ENCODE measurements at places on chromosomes 4 and X.

DNA sequence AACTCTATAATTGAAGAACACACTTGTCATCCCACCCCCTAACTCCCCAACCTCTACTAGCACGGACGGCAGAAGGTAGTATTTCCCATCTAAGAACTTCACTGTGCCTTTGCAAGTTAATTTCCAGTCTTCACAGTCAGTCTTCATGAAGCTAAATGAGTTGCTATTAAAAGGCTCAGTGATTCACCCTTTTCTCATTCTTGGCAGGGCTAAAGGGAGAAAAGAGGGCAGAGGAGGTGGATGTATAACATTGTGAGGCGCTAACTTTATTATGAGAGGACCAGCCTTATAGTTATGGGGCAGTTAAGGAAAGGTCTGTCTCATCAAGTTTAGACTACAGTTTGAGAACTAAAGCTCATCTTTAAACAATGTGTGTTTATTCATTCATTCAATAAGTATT lies 161.0 kb upstream of the S100G start:
- no peak for DNase-seq

DNA sequence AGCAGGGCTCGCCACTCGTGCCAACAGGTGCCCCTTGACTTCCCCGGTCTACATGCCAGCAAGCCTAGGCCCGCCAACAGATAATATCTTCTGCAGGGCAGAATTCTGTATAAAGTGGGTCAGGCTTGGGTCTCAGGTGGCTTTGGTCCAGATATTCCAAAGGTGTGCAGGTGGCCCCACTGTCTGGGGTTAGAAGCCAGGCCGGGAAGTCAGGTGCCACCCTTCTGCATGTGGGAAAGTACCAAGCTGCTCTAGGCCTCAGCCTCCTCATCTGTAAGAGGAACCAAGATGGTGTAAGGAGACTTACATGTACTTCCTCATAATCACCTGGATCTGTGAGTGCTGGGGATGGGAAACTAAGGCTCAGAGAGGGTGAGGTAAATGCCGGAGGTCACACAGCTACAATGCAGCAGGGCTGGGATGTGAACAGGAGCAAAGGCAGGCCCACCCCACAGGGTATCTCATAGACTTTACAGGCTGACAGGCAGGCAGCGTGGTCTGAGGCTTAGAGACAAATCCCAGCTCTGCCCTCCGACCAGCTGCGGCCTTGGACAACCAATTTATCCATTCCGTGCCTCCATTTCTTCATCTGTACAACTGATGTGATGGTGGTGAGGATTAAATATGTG lies 35.9 kb downstream of the WDR1 start:
- DNase-seq: no peak

GRCh38 chr4:27009539-27009938 lies 148.9 kb downstream of the STIM2 start:
- no peak for DNase-seq

GRCh38 chr4:113292371-113293042 lies 243.1 kb downstream of the ANK2 start:
- DNase-seq: no peak

DNA sequence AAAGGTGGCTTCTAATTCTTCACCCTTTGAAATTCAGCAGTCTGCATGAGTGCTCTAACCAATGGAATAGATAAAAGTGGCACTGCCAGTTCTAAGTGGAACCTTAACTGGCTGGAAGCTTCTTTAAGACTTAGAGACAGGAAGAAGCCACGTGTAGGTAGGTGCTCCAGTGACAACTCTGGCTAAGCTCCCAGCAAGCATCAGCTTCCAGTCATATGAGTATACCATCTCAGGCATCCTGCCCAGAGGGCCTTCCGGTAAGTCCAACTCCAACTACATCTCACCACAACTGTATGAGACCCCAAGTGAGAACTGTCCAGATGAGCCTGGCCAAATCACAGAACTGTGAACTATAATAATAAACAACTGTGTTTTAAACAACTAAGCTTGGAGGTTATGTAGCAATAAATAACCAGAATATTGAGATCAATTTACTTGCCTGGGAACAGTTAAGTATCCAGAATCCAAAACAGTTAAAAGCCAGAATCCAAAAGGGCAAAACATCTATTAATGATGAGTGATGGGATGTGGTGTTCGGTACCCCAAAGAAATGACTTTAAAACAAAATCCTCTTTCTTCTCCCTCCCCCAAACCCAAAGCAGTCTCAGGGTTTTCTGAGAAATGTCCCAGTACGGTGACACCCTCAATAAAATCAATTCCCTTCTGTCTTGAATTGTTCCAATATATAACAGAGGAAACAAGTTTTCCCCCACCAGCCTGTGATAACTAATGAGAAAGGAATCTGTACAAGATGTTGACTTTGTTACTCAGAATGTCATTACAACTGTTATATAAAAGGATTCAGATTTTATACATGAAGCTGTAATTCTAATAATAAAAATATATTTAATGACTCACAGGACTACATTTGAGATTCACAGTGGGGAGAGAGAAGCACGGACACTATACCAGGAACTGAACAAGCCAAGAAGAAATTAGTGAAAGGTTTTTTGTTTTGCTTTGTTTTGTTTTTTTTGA lies 4.2 kb downstream of the TSPAN5 start:
- no peak for DNase-seq

GRCh38 chr4:184932343-184932742 lies 85.9 kb upstream of the HELT start:
- DNase-seq: no peak

DNA sequence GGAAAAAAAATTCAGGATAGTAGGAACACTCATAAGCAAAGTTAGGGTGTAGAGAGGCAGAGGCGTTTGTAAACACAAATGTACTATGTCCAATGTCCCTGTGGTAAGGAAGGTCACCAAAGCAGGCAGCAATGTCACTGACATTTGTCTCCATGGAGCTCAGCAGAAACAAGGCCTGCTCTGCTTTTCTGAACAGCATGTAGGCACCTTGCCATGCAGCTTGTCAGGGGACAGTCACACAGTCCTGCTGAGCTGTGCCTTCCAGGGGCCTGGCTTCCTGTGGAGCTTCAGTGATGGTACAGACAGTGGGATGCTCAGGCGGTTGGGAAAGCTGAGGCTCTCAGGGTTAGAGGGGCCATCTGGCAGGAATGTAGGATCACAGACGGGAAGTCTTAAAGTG lies 74.5 kb upstream of the HS3ST1 start:
- no peak for DNase-seq

GRCh38 chrX:118761939-118762707 lies 34.7 kb downstream of the IL13RA1 start:
- no peak for DNase-seq

- no peak for DNase-seq
Measured at GRCh38 chr4:88963817-88964216, 93.2 kb downstream of the FAM13A start.

DNA sequence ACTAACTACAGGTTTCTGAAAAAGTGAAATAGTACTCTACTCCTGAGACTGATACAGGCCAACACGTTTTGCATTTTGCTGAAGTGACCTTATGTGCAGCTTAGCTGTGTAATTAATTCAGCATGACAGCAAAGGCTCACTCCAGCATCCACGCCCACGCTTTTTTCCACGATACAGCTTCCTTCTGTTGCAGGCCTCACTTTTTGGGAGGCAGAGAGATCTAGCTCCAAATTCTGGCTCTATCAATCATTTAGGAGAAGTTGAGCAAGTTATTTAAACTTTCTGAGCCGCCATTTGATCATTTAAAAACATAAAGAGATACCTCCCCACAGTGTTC lies 160.3 kb downstream of the AFAP1 start:
- no peak for DNase-seq

DNA sequence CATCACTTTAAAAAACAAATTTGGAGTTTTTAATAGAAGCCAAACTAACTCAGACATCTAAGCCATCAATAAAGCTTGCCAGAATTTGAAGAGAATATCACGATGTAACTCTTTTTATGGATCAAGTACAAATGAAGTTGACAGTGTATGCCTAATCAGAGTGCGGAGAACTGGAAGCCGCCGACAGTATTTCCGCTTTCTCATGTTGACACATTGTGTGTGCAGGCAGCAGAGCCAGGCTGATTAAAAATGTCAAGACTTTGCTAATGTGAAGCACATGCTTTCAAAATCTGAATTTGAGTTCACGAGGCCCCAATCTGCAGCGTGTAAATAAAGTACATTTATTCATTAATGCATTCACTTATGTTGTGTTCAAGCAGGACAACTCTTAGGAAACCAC lies 161.2 kb downstream of the TENM3 start:
- DNase-seq: no peak

DNA sequence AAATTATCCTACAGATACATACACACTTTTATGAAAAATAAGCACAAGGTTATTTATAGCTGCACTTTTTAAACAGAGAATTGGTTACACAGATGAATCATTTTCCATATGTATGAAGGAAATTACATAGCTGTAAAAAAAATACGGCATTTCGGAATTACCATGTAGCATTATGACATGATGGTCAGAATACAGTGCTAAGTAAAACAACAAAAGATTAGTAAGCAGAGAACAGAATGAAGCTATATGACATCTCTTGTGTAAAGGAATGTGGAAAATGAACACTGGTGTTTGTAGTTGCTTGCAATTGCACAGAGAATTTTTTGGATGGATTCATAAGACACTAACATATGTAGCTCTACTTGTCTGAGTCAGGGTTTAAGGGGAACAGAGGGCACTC lies 1222.0 kb upstream of the PRKX start:
- DNase-seq: no peak

DNA sequence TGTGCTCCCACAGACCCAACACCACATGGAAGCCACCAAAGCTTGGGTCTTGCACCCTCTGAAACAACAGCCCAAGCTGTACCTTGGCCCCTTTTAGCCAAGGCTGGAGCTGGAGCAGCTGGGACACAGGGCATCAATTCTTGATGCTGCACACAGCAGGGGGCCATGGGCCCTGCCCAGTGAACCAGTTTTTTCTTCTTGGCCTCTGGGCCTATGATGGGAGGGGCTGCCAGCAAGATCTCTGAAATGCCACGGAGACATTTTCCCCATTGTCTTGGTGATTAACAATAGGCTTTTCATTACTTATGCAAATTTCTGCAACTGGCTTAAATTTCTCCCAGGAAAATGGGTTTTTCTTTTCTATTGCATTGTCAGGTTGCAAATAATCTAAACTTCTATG lies 49.0 kb downstream of the SPANXA2 start:
- DNase-seq: no peak

DNA sequence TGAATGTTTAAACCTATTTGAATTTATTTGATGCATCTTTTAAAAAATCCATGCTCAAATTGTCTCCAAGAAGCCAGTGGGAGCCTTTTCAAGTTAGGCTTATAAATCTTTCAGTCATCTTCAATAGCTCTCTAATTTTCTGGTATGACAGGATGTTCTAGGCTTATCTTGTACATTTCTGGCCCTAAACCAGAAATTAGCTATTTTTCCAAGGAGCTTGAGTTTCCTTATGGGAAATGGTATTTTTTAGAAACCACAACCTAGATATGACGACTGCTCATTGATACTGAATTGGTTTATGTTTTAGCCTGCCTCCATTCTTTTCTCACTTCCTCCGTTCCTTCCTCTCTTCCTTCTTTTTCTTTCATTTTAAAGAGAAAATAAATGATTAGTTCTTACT lies 172.3 kb downstream of the SPRY1 start:
- no peak for DNase-seq

DNA sequence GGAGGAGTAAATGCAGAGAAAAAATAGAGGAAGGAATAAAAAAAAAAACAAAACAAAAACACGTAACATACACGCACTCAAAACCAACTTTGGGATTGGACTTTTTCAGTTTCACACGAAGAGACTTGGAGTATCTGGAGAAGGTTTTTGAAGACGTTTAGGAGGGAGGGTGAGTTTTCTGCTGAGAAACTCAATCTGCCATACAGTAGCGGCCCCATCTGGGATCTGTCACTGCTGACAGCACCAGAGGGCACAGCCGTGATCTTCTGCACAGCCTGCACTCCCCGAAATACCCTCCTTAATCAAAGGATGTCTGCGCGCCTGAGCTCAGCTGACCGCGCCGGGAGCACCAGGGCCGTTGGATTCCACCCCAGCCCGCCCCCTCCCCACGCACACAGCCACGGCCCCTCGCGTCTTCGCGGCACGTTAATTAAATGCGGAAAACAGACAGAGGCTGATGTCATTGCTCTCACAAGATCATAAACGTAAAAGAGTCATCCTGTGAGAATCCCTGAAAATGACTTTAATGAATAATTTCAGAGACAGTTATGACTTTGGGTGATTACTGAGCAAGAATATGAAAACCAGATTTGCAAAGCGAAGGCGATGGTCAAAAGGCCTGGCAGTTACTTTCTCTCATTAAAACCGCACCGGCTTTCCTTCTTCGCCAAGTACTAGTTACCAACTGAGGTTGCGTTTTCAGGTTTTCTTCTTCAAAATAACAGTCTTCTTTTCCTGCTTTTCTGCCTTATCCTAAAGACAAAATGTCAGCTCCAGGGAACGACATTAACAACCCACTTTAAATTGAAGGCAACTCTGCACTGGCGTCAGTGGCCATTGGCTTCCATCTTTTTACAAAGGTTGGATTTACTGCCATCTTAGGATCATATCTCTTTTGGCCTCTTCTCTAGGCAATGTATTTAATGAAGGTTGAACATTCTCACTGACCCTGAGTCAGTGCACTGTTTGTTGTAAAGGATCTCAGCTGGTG lies 10.6 kb downstream of the HAND2 start:
- no peak for DNase-seq

- DNase-seq: no peak
Measured at GRCh38 chr4:52069571-52069970, 18.5 kb downstream of the SPATA18 start.

DNA sequence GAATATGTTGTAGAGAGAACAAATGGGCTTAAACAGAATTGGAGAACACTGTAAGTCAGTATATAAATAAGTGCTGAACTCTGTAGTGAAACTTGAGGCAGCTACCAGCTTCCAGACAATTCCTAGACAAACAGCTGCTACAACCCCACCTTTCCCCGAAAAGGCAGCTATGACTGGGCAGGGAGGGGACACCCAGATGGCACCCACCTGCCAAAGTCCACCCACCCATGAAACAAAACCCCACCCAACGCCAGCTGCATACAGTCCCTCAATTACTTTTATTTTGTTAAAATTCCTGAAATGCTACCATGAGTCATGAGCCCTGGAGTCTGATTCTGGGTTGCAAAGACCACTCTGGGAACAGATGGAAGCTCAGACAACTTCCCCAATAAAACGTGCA lies 24.4 kb downstream of the RELL1 start:
- no peak for DNase-seq

GRCh38 chr4:37981844-37982720 lies 21.9 kb downstream of the PTTG2 start:
- DNase-seq: no peak

- DNase-seq: no peak
Measured at GRCh38 chrX:9578083-9578779, 113.4 kb downstream of the TBL1X start.

- DNase-seq: no peak
Measured at GRCh38 chrX:21932292-21933002, 8.1 kb upstream of the SMS start.

DNA sequence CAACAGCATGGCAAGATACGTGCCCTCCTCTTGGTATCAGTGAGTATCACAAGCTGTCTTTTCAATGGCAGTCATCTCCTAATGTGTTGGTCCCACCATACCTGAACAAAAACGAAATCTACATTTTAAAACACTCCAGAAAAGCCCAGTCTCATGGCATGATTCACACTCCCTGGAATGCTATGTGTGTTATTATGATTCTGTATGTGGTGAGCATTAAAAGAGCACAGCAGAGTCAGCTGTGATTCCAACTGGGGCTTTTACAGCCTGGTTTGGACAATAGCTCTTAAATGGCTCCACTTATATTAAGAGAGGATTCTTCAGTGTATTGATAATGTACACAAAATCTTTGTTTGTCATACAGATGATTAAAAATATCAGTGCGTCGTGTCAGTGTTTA lies 274.1 kb upstream of the GK2 start:
- no peak for DNase-seq

- DNase-seq: no peak
Measured at GRCh38 chr4:138312536-138312911, 70.4 kb upstream of the SLC7A11 start.

Data from CD4-positive, alpha-beta T cell treated with Interferon alpha-2 for 1 hour (primary cell).